ENCODE measurements at places on chromosomes 6 and 20.

- no peak for DNase-seq
Observed at GRCh38 chr20:2303673-2304072, 7.9 kb downstream of the TGM3 start.

DNA sequence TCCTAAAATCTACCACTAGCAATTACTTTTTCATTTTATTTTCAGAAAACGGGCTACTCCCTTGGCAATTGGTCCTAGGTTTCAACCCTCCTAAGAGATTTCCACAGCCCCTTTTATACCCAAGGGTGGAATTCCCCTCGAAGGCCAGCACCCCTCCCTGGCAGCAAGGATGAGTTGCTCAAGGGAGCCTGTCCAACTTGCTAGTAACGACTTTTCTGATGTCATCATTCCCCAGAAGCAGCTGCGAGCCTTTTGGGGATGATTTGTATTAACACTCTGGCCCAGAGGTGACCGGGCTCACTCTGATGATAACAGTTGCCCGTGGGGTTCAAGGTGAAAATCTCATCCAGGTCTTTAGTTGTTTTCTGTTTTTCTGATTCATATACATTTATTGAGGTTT is 30.7 kb upstream of the NAA20 start:
- DNase-seq, result no peak

DNA sequence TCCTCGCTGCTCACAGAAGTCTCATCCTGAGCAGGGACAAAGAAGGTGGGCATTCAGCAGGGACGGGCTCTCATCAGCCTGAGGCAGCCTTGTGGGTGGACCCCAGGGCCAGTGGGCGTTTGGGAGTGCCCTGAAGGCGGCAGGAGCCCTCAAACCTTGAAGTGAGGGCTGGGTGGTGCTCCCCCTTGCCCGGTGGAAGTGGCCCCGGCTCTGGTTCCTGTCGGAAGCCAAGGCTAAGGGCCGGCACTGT is 110.5 kb downstream of the NOL4L start:
- no peak for DNase-seq

DNA sequence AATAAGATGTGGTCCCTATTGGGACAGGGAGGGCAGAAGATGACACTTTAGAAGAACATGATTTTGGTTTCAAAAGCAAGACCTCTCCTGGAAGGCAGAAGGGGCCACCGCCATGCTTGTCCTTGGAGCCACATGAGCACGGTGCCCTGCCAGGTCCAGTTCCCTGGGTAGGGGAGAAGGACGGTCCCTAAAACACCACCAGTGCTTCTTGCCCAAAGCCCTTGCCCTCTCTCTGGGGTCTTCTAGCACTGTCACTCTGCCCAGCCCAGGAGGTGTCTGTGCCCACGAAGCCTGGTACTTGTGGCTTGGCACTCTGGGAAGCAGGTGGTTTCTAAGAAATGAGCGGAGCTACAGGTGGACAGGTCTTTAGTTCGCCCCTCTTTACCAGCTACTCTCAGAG is 46.0 kb downstream of the PLCG1 start:
- no peak for DNase-seq

DNA sequence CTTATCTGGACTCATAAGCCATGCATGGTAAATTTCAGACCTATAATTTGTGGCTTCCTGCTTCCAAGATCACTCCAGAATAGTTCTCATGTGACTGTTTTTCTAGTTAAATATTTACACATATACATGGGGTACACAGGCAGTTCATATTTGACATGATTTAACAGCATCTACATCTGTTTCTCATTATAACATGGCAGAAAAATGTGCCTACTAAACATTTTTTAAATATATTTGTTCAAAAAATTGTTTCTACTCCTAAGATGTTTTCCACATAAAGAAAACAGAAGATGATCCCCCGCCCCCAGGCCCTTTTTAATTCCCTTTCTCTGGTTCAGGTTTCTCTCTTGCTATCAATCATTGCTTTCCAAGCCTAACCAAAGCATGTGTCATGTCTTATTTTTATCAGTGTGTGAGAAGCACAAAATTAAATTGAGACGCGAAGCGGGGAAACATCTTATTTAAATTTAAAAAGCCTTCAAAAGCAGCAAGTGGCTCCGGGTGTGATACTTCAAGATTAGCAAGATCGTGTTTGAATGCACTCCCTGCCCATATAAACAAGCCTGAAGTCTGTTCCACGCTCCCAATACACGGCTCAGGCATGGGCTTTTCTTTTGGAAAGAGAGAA is 37.3 kb downstream of the IPCEF1 start:
- DNase-seq, result no peak

GRCh38 chr6:114740547-114740946 is 397.7 kb upstream of the HS3ST5 start:
- no peak for DNase-seq

DNA sequence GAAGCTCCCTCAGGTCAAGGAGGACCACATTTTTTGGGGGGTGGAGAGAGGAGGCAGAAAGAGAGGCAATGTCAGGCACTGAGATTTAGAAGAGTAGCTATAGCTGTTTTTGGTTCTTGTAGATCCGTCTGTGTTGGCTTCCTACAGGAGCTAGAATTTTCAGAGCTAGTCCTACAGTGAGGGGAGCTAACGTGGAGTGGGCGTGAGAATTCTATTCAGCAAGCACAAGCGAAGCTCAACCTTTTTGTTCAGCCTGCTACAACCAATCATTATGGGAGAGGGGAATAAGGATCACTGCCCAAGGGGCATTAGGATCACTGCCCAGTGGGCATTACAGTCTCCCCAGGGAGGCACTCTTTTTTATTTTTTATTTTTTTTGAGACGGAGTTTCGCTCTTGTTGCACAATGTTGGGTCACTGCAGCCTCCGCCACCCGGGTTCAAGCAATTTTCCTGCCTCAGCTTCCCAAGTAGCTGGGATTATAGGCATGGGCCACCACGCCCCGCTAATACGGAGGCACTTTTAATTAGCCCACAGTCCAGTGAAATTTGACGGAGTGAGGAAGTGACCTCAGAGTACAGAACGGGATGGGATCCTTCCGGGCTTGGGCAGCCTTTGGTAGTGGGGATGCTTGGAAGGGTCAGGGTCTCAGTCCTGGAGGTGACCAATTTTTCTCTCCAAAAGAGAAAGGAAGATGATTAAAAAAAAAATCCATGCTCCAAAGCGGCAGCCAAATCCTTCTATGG is 1.1 kb upstream of the PANK2 start:
- DNase-seq, result no peak

DNA sequence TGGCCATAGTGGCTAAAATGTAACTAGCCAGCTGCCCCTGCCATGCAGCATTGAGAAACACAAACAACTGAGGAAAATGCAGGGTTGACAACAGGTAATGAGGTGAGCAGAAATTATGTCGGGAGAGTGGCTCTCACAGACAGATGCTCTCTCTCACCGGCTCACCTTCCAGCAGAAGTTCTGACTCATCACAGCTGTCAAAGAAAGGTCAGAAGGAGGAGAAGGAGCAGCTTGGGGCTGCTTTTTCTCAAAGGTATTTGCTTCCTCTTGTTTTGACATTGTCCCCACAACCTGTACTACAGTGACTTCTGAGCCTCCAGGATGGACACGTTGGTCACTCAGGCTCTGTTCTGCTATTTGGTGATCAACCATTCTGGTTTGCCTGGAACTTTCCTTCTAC is 190.5 kb upstream of the HEY2 start:
- DNase-seq, result no peak
